Fibroblast of lung (primary cell): ENCODE measurements at places on chromosomes 6 and 20. TPM values are rescaled to one million over a fixed set of nuclear protein-coding genes. Genes with fewer than 3 reads are reported as not detected.

The CLDN20 gene
- not detected in 2 replicates for total RNA-seq

The PCMT1 gene
- total RNA-seq, result 81.3 and 97.6 TPM in 2 replicates

The MLN gene
- total RNA-seq, result not detected in 2 replicates

The ZC2HC1B gene
- total RNA-seq, result not detected in 2 replicates

The PBOV1 gene
- not detected in 2 replicates for total RNA-seq

The TNFRSF21 gene
- 4.8 and 12.6 TPM in 2 replicates for total RNA-seq

The HDGFL1 gene
- total RNA-seq, result not detected in 2 replicates

The ERVFRD-1 gene
- total RNA-seq, result not detected in 2 replicates

The MYLIP gene
- total RNA-seq, result 2.5 and 4.6 TPM in 2 replicates

The LY6G6C gene
- not detected in 2 replicates for total RNA-seq

The CCN5 gene
- total RNA-seq, result 21.1 and 31.4 TPM in 2 replicates

The AP5S1 gene
- total RNA-seq, result 10.0 and 17.8 TPM in 2 replicates

The TBC1D22B gene
- 8.2 and 9.7 TPM in 2 replicates for total RNA-seq

The MAP3K5 gene
- total RNA-seq, result 45.2 and 62.6 TPM in 2 replicates

The SMOC2 gene
- total RNA-seq, result under 0.01 TPM in 1 of 2 replicates, not detected in the other

The FOXC1 gene
- total RNA-seq, result 0.66 and 0.77 TPM in 2 replicates

The ENPP5 gene
- total RNA-seq, result 2.3 and 2.5 TPM in 2 replicates

The NT5E gene
- total RNA-seq, result 111 and 257 TPM in 2 replicates

The PFDN4 gene
- 86.7 and 148 TPM in 2 replicates for total RNA-seq

The PSMB8 gene
- 72.9 and 77.3 TPM in 2 replicates for total RNA-seq

The CGA gene
- not detected in 2 replicates for total RNA-seq

The ADGRF5 gene
- under 0.01 and 0.26 TPM in 2 replicates for total RNA-seq

The CPXM1 gene
- 0.50 and 10.3 TPM in 2 replicates for total RNA-seq

The NKAPL gene
- 2.8 and 3.3 TPM in 2 replicates for total RNA-seq
